ENCODE measurements at places on chromosomes 16 and 17.

- no peak for DNase-seq
Observed at GRCh38 chr16:55993088-55993487, 117.9 kb upstream of the CES5A start.

DNA sequence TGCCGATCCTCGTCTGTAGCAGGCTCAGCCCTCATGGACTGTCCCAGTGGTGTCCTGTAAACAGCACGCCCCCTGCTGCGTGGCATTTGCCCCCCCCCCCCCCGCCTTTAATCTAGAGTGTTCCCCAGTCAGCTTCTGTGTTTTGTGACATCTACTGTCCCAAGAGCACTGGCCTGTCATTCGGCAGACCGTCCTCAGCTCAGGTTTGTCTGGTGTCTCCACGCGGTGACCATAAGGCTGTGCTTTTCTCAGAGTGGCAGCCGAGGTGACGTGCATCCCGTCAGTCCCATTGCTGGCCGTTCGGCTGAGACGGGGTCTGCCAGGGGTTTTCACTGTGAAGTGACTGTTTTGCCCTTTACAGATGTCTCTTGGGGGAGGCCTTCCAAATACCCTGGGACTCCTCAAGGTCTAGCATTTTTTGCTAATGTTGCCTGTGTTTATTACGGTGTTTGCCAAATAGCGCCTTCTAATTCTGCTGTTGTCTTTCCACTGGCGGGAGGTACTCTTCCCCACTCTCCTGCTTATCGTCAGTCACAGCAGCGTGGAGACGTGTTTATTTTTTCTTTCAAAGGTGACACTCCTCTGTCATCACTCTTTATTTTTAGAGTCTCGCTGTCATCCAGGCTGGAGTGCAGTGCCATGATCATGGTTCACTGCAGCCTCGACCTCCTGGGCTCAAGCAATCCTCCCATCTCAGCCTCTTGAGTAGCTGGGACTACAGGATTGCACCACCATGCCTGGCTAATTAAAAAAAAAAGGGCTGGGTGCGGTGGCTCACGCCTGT lies 5.7 kb upstream of the MRPL12 start:
- no peak for DNase-seq

DNA sequence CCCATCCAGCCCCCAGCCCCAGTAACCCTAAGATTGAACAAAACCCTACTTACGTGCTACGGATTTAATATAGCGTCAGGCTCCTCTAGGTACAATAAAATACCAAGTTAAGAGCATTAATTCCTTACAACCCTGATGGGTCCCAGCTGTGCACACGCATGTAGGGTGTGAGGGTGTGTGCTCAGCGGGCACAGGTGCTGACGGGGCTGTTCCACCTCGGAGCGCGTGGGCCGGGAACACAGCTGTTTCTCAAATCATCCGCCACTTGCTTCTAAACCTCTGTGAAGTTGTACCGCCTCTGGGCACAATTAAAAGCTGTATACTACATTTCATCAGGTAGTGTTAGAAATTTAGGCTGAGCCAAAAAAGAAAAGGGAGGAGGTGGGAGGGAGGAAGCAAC lies 478.6 kb downstream of the MAF start:
- no peak for DNase-seq

DNA sequence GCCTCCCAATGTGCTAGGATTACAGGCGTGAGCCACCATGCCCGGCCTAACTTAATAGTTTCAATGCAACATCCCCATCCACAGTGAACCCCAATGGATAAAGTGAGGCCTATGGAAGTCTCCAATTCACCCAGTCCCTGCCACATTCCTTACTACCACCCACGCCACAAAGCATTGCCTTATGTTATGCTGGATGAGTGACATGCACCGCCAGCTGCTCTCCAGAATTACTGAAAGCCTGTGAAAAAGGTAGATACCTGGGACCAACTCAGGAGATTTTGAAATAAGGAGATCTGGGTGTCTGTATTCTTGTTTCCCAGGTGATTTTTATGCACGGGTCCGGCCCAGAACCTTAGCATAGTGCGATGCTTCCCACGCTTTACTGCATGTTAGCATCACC lies 16.9 kb upstream of the GAS7 start:
- DNase-seq: no peak

GRCh38 chr16:69105501-69106361 lies at the start of gene HAS3:
Gene HAS3, plus strand, starts transcription at chr16:69105653. Its CDS starts 3,743 bp downstream, at chr16:69109396.
- DNase-seq: no peak

GRCh38 chr16:72812672-72813071 lies 235.3 kb downstream of the ZFHX3 start:
- no peak for DNase-seq

DNA sequence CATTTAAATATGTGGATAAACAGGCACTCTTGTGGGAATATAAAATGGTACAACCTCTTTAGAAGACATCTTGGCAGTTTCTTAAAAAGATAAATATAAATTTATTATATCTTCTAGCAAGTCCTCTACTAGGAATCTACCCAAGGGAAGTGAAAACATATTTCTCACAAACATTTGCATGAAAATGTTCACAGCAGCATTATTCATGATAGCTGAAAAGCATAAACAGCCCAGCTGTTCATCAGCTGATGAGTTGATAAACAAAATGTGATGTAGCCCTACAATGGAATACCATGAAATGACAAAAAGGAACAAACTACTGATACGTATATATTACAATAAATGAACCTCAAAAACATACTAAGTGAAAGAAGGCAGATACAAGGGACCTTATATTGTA lies 12.0 kb downstream of the DGKE start:
- DNase-seq: no peak

GRCh38 chr17:78897664-78898047 lies 5.3 kb downstream of the CEP295NL start:
- no peak for DNase-seq

DNA sequence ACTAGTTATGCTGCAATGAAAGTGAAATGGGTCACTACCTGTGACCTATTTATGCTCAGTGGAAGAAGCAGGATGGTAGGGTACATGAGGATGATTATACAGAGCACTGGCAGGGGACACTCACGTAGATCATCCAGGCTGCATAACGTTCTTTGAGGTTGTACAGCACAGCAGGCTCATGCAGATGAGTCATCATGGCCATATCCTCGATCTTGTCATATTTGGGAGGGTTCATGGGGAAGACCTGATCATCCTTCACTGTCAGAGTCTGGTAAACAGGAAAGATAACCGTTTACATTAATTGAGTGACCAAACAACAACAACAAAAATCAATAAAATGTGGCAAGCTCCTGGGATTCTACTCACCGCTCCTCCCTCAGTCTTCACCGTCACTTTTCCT lies 2.1 kb downstream of the MYH2 start:
- DNase-seq: no peak

DNA sequence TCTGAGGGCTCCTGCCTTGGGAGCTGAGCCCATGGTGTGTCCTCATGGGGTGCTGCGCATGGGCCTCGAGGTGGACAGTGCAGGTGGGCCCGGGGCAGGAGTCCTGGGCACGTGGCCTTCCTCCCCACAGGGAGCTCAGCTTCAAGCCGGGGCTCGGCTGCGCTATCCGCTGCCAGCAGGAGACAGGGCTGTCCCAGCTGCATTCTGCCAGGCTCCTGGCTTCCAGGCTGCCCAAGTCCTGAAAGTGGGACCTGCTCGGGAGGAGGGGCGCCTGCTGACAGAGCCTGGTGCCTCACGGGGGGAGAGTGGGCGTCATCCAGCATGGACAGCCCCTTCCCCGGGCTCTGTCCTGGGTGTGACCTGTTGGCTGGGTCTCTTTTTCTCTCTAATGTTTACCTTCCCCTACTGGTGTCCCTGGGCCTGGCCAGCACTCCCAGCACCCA lies 7.1 kb downstream of the TRAF7 start:
- no peak for DNase-seq
